ENCODE measurements at places on chromosomes 4 and X.

GRCh38 chrX:41781500-41781899 lies 57.5 kb downstream of the GPR82 start:
- no peak for DNase-seq

GRCh38 chr4:168437192-168437943 lies 42.9 kb downstream of the DDX60L start:
- DNase-seq = no peak

DNA sequence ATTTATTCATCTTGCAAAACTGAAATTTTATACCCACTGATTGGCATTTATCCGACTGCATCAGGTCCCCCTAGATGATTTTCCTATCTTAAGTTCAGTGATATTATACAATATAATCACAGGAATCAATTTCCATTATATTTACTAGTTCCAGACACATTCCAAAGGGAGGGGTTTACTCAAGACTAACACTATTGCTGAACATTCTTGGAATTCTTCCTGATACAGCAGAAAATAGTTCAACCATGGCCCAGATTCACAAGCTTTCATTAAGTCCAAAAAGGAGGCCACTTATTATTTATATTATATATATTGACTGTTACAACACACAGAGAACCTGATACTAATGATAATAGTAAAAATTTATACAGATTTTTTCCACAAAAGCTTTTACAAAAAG lies 2353.6 kb downstream of the PCDH7 start:
- no peak for DNase-seq

DNA sequence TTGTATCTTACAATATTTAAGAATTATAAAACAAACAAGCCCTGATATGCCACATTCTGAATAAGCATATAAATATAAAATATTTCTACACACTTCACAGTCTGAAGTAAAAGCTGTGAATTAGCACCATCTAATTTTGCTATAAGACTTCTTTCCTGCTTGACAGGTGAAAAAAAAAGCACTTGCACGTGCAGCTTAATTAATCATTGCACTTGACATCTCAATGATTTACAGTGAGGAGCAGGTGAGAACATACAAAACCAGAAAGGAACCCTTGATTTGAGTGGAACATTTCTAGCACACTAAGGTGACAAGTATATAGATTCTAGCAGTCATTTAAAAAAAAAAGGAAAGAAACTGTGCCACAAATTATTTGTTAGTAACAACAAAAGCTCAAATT lies 47.9 kb downstream of the CHIC2 start:
- DNase-seq = no peak

- no peak for DNase-seq
Observed at GRCh38 chrX:110989869-110990268, 106.1 kb upstream of the PAK3 start.

DNA sequence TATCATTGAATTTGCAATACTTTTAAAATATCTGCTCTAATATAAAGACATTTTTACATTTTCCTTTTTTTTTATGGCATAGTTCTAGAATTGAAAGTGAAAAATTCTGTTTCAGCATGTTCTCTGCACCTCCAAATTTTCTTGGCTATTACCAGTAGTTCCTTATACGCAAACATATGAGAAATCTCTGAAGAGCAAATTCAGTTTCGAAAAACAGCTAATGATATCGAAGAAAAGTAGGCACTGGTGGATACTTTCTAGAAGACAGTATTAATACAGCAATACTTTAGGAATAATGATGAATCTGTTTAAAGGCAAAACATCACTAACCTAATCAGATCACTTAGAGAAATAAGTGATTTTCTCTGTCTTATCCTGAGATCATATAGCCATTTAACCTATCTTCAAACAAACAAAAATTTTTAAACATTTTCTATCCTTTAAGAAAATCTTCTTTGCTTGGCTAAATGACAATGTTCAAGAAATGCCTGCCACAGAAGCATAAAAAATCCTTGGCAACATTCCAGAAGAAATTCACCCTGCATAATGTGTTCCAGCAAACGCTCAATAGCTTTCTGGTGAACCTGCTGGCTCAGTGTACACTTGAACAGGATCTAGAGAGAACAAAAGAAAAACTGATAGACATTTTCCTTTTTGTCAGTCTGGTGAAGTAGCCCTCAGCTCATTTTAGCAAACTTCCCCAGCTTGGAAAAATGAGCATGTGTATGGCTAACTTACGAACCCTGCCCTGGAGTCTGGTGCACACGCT lies 51.2 kb upstream of the KLF3 start:
- DNase-seq = no peak

DNA sequence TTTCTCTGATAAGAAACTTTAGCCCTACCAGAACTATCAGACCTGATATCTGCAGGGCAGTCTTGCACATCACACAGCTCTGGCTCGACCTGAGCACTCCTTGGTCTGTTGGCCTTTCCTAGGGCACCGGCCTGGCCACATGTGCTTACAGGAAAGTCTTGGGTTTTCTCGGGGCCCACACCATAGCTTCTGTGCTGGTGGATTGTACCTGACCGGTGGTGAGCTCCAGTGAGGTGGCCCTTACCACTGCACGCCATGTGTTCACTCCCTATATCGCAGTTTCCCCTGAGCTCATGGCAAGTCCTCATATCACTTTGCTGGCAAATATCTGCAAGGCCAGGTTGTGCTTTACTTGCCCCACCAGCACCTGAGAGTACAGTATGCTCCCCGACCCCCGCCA lies 2637.4 kb downstream of the ARAP2 start:
- no peak for DNase-seq

DNA sequence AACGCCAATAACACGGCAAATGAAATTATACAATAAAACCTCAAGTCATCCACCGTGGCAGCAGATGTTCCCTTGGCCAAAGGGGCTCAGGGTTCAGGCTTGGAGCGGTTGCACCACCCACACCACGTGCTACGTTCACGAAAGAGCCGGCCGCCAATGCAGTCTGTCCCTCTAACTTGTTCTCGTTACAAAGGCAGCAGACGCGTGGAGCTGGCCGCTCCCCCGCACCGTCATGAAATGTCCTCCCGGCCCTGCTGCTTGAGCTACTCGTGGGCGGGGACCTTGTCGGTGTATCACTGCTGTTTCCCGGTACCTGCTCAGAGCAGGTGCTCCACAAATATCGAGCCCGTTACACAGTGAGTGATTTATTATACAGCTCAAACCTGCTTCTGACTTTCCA lies 36.4 kb upstream of the MAN2B2 start:
- DNase-seq = no peak

DNA sequence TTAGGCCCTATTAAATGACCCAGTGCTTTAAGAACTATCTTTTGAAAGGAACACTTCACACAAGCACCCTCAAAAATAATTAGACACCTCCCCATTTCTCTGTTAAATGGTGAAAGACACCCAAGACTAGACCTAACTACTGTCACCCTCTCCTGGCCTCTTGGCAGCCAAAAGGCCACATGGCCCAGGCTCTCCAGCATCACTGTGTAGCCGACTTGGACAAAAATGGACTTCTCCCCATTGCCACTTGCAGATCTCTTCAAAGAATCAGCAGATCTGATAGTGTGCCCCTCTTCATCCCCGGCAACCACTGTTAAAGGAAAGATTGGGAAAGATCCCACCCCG lies 2.0 kb downstream of the MID1IP1 start:
- DNase-seq = no peak

Measured in activated T-helper 1 cell treated with anti-CD3 and anti-CD28 coated beads, Interleukin-2, amount 50 U/mL, for 16 hours (primary cell).